Fibroblast of villous mesenchyme (primary cell): ENCODE measurements at places on chromosomes 1 and 21.

DNA sequence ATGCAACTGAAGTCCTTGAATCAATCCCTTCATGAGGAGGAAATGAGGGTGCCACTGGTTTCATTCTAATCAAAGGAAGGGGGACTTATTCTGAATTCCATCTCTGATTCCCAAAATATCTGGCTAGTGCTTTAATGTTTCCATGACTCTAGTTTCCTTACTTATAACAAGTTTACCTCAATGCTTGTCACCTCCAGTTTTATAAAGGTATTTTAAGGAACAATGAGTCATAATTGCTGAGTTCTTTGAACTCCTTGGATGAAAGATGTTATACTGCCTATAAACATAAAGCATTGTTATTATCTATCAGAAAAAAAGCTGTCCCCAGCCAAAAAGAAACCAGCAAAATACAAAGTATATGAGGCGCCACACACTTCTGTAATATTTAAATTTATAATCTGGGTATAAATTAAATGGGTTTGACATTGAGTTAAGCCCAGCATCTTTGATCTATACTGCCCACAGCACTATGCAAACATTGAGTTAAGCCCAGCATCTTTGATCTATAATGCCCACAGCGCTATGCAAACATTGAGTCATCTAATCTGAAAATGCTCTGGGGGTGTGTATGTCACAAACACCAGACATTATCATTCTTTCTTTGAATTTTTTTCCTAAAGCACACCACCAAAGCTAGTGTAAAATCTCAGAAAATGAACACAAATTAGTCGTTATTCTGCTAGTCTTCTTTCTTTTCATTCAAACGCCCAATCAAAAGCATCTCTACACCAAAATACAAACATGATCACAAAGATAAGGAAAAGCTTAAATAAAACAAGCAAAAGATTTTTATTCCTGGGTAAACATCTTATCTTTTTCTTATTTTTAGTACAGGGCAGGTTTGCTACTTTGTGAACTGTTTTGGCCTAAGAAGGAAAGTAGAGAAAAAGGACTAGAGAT lies 11.5 kb upstream of the CXADR start:
- no peak for DNase-seq

GRCh38 chr1:64686828-64687724 lies 57.8 kb upstream of the RAVER2 start:
- peak; percentile 68 for DNase-seq

DNA sequence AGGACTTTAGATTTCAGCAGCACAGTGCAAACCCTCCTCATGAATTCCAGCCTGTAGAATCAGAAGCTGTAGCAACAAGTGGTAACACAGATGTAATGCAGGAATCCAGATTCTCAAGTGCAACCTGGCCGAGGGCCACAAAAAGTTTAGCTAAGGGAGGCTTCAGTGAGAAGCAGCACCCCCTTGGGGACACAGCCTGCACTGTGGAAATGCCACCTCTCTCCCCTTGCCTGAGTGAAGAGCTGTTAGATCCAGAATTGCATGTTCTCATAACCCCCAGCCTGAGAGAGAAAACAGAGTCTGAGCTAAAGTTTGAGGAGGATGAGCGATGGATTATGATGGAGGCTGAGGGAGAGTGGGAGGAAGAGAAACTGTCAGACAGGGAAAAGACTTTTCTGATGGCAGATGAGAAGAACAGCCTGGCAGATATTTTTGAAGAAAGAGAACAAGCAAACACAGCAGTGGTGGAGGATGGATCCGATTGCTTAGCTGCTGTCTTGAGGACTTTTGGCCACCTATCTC lies 80.5 kb upstream of the BMP8A start:
- peak; percentile 92 for DNase-seq

- no peak for DNase-seq
Observed at GRCh38 chr1:247895163-247895637, at the start of gene OR2W3. OR2W3 (plus strand) TSS chr1:247895587; CDS start chr1:247895587, 0 bp downstream.

DNA sequence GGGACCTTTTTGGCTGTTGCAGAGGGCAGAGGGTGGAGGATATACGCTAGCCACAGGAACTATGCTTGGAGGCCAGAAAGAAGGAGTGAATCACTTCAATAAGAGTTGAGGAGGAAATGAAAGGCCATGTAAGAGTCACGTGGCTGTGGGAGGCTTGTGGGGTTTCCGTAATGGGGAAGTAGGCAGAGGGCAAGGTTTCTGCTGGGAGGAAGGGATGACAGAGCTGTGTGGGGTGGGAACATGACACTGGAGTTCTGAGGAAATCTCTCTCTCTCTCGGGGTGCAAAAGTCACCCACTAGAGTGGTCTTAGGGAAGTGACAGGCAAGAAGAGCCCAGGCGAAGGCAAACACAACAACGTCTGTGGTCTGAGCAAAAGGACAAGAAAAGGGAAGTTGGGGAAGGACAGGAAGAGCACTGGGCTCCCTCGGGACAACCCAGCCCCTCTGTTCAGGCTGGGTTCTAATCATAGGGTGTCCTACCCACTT lies 3.9 kb upstream of the CD1C start:
- no peak for DNase-seq

DNA sequence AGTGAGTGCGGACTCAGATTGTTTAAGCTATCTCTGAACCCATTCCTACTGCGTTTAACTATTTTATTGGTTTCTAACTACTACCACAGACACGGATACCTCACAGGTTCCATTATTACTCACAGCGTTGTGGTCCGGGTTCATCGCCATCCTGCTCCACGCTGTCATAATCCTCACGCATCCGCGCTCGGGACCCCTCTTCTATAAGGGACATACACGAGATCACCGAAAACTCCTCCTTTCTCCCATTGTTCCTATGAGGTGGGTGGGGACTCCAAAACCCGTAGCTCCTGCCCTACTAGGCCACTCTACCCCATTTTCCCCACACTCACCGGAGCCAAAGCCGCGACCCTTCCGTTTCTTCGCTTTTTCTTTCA lies 610 bp downstream of the RBM8A start:
- DNase-seq: no peak
